ENCODE measurements at places on chromosomes 16 and 17.

DNA sequence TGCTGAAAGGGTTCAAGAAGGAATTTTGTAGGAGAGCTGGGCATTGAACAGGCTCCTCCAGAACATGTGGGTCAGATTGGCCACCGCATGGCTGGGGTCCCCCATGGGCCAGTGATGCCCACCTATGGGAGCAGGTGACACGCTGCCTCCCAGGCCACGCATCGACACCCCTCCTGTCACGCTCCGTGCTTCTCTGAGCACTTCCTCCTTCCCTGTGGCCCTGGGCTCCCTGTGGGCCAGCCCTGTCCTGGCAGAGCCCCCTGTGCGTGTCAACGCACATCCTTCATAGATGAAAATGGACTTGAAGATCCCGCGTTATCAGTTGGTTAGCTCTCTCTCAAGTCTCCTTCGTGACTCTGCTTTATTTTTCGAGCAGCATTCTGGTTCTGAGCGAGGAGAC, 160.3 kb downstream of the RPTOR start:
- DNase-seq, result no peak

DNA sequence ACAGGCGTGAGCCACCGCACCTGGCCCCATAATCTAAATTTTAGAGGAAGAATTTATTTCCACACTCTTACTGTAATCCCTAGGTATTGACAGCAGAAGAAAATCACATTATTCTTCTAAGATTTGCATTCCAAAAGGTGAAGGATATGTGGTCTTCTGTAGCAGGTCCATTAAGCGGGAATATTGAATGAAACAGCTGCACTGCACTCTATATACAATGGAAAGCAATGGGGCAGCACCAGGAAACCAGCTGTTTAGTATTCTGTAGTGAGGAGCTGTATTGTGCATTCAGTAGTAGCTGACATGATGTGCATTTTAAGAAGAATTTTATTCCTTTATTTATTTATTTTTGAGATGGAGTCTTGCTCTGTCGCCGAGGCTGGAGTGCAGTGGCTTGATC, 49.6 kb downstream of the PSMD12 start:
- no peak for DNase-seq

DNA sequence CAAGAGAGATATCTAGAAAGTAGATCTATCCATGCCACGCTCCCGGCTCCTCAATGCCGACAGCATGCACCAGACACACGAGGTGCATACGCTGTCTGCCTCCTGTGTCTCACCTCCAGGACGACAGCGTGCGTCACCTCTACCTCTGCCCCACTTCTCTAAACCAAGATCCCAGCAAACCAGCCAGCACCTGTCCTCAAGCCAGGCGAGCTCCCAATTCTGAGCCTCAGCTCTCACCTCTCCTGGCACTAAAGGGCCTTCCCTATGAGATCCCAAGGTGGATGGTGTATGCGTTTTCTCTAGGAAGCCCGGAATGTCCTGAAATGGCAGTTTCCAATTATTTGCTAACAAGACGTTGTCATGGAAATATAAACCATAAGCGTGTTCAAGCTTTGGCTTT, 36.2 kb upstream of the RCVRN start:
- DNase-seq, result no peak

- DNase-seq, result no peak
These were observed 13.5 kb downstream of the CEP295NL start for GRCh38 chr17:78889531-78889930.

DNA sequence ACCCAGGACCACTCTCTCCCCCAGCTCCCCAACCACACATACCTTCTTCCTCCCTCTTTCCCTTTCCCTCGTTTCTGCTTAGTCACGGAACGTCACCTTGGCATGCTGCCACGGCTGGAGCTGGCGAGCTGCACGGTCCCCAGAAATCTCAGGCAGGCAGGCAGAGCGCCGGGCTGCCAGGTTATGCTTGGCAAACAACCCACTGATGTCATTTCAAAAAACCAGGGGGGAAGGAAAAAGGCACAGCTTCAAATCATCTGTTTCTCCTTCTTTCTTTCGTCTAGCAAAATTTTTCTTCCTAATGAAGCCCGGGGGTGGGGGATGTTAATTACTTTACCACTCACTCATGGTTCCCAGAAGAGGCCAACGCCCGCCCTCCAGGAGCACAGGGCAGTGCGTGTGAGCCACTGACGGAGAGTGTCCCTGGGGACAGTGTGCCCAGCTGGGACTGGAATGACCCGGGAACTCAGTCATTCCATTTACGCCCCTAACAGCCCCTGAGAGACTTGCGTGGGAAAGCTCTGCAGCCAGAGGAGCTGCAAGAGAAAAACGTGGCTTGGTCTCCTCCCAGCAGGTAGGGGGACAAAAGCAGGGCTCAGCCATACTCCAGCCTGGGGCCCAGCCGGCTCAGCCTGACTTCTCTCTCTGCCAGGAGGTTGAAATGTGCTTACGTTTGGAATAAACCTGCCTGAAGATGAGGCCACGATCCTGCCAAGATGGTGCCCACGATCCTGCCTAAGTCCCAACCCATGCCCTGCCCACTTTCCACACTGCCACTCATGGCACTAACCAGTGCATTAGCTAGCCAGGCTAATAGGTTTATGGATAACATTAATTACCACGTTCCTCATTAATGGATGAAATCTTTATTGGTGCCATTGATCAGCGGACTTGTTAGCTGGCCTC, 198.9 kb downstream of the ZFHX3 start:
- DNase-seq, result peak; percentile 46

- no peak for DNase-seq
These were observed 402.9 kb downstream of the XYLT1 start for GRCh38 chr16:17067882-17068281.

DNA sequence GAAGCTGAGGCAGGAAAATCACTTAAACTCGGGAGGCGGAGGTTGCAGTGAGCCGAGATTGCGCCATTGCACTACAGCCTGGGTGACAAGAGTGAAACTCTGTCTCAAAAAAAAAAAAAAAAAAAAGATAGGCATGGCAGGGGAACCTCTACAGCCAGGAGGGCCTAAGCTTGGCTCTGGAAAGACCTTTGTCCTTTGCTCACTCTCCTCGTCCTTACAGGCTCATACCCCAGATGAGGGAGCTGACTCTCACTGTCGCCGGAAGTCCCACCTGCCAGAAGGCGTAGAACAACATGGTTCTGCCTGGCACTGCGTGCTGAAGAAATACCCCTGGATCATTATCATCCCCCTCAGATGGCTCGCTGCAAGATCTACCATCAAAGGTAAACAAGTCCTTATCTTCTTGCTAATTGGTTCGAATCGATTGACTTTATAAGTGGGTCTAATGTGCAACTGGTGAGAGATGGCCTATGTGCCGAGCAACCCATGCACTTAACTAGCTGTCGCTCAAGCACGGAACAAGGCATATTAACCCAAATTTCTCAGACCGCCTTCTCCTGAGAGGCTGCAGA, 29.7 kb downstream of the RTN4RL1 start:
- DNase-seq, result no peak

DNA sequence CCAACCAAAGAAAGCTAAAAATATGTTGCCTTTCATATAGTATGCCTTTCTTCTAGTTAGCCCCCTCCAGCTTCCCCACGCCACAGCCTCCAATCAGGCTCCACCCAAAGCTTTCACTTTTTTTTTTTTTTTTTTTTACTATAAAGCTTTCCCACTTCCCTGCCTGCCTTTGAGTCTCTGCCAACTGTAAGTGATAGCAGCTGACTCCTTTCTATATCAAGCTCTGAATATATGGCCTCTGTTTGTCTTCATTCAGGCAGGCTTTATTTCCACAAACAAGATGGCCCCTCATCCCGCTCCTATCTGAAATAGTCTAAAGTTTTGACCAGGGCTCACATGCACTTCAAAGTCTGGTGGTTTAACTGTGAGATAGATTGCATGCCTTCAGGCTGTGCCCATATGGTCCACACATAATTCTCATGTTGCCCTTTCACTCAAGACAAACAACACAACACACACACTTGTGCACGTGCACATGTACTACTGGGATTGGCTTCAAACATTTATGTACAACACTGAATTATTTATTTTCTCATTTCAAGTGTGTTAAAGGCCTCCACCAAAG, 39.8 kb upstream of the DYNLRB2 start:
- DNase-seq, result no peak

GRCh38 chr17:44217738-44218343, 1.6 kb downstream of the UBTF start:
- DNase-seq, result no peak
